AML-193 (cell line): ENCODE measurements at places on chromosomes 13 and 19.

DNA sequence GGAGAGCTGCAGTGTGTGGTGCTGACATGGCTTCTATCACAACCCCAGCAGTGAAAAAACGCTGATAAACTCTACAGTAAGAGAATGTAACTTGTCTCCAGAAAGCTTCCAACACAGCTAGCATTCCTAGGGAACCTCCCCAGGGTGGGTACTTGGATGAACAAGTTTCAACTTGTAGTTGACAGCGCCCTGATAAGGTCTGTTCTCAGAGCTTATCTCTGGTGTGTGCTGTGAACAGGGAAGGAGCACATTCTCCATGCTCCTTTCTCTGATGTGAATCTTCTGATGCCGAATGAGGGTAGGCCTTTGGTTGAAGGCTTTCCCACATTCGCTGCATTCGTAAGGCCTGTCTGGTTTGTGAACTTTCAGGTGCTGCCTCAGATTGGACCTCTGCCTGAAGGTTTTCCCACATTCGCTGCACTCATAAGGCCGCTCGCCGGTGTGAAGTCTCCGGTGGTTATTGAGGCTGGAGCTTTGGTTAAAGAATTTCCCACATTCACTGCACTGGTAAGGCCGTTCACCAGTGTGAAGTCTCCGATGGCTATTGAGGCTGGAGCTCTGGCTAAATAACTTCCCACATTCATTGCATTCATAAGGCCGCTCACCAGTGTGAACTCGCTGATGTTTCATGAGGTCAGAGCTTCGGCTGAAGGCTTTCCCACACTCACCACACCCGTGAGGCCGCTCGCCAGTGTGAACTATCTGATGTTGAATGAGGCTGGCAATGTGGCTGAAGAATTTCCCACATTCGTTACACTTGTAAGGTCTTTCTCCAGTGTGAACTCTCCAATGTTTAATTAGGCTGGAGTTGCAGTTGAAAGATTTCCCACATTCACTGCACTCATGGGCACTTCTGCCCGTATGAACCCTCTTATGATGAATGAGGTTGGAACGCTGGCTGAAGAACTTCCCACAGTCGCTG lies 5.9 kb downstream of the ZNF792 start:
- DNase-seq = no peak

GRCh38 chr19:50475101-50475568 lies 1.2 kb upstream of the EMC10 start:
- DNase-seq = no peak

DNA sequence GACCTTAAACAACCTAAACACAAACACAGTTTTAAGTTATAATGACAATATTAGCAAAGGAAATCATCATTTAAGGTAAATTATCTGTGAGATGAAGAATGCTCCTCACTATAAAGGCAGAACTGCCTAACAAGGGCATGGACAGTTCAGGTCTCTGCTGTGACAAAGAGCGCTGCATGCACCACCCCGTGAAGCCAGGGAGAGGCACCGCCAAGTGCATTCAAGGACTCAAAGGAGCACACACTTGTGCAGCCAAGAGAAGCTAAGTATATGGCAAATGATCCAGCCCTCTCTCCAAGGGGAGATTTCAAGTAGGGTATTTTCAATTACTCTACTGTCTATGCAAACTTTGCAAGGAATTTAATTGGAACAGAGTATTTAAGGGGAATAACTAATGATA lies 126.0 kb downstream of the RAP2A start:
- no peak for DNase-seq

DNA sequence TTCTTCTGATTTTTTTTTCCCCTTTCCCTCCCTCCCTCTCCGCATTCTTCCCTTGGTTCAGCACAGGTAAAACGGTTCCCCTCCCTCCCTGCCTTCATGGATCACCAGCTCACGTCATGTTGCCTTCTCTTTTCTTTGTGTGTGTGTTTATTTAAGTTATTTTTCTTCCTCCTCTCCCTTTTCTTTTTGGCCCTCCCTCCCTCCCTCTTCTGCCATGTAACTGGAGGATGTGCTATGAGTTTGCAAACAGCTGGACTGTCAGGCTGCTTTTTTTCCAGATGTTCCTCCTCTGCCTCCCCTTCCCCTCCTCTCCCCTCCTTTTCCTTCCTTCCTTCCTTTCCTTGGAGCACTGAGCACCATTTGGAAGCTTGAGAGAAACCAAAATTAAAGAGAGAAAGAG lies 2.0 kb downstream of the LENG9 start:
- no peak for DNase-seq

GRCh38 chr13:99741960-99742359 lies 229.6 kb downstream of the ZIC5 start:
- DNase-seq = no peak

- DNase-seq = no peak
Observed at GRCh38 chr13:39035799-39036198, 2.1 kb downstream of the PROSER1 start.

- no peak for DNase-seq
Observed at GRCh38 chr13:54802226-54802625, 1773.6 kb downstream of the OLFM4 start.

DNA sequence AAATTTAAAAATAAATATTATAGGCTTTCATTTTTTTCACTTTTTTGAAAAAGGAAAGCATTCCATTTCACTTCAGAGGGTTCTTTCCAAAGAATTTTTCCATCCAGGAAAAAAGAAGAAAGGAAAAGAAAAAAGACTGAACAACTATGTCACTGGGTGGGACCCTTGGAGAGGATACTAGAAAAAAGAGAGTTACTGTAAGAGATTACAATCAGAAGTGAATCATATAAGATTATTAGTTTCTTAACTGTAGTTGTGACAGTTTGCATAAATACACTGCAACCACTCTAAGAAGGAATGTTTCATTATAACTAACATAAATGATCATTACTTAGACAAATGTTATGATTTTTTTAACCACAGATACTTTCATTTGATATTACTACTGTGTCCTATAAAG lies 87.8 kb downstream of the KLF12 start:
- DNase-seq = no peak

DNA sequence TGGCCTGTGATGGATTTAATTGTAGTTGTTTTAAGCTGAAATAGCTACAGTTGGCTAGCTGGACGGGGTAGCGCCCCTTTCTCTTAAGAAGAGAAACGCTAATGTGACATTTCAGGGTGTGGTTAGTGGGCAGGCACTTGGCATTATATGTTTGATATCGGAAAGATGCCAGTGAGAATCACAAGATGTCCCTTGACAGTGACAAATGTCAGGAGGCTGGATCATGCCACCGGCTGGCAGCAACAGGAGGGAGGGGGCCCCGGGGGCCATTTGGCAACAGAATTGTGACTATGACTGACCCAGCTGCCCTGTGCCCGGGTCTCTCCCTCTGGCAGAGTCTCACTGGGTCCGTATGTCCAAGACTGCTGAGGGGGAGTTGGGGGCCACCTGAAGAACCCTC lies 4.7 kb downstream of the DCAF15 start:
- DNase-seq = no peak

GRCh38 chr19:39557811-39558623 lies 18.1 kb upstream of the EID2 start:
- DNase-seq = no peak

DNA sequence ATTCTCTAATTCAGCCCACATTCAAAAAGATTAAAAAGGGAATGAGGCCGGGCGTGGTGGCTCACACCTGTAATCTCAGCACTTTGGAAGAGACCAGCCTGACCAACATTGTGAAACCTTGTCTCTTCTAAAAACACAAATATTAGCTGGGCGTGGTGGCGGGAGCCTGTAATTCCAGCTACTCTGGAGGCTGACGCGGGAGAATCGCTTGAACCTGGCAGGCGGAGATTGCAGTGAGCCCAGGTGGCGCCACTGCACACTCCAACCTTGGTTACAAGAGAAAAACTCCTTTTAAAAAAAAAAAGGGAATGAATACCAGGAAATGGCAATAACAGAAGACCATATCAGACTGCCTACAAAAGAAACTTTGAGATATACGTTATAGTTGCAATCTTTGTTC lies 1244.5 kb downstream of the PCDH9 start:
- no peak for DNase-seq

DNA sequence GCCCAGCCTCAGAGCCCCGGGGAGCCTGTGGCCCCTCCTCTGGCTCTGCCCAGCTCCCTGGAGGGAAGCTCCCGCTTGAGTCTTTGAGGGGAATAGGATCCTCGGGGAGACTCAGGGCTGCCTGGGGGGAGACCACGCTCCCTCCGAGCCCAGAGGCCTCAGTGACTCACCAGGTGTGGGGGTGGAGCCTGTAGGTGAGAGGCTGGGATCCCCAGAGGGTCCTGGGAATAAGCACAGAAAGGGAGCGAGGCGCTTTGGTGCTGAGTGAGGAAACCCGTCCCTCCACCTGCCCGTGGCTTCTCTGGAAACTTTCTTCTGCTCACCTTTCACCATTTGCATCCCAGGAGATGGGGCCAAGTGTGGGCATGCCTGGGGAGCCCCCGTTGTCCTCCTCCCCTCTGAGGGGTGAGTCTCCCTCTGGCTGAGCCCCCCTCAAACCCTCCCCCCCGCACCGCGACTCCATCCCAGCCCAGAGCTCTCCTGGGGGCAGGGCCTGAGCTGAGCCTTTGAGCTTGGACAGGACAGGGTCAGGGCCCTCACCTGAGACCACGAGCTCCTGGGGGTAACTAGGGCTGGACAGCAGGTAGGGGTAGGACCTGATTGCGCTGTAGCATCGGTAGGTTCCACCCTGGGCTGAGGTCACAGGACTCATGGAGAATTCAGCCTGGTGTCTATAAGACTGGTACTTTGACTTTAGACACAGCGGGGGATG lies 2.7 kb downstream of the LILRB5 start:
- no peak for DNase-seq

DNA sequence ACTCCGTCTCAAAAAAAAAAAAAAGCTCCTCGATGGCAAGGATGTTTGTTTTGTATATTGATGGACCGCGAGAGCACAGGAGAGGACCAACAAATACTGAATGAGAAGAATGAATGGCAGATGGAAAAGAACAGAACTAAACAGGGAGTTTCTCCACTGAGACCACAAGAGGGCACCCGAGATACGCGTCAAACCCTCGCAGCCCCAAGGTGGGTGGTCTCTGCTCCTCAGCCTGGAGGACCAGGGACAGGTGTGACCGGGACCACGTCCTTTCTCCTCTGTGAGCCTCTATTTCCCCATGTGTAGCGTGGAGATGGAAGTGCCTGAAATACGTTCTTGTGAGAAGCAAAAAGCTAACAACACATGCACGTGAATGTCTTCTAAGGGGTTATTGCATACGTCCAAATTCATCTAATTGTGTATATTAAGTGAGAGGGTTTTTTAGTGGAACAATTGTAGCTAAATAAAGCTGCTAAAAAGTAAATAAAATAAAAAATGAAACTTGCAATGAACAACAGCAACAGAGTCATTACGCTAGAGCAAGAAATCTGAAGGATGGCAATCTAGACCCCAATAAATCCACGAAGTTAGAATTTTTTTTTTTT lies 8.3 kb upstream of the CDC42EP5 start:
- DNase-seq = peak; percentile 45

- no peak for DNase-seq
Observed at GRCh38 chr19:44580366-44580895, 32.9 kb upstream of the IGSF23 start.

- DNase-seq = no peak
Observed at GRCh38 chr19:20209051-20209450, 42.0 kb downstream of the ZNF486 start.

DNA sequence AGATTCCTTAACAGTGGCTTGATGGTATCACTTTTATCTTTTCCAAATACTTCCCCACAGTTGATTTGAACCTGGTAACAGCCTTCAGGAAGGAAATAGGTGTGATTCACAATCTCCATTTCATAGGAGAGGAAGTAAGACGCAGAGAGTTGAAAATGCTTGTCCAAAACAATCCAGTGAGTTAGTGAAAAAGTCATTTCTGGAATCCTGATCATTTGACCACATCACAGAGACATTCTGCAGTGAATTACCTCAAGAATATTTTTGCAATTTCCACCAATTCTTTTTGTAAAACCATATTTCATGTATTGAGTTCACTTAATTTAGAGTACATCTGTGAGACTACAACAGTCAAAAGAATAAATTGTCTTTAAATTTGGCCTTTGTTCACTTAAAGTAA lies 292.8 kb downstream of the DCLK1 start:
- no peak for DNase-seq

DNA sequence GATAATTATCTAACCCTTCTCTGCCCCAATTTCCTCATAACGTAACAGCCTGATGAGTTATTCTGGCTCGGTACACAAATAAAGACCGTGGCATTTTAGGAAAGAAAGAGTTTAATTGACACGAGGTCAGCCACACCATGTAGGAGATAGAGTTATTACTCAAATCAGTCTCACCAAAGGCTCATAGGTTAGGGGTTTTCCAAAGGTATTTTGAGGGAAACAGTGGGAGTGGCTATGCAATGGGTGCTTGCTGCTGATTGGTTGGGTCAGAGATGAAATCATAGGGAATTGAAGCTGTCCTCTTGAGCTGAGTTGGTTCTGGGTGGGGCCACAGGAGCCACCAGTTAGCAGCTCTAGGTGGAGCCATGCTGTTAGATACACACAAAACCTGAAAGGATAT lies 137.5 kb downstream of the FREM2 start:
- no peak for DNase-seq
